Hippocampal formation (tissue), 2 donors: ENCODE measurements at places on chromosomes 7 and 10.

DNA sequence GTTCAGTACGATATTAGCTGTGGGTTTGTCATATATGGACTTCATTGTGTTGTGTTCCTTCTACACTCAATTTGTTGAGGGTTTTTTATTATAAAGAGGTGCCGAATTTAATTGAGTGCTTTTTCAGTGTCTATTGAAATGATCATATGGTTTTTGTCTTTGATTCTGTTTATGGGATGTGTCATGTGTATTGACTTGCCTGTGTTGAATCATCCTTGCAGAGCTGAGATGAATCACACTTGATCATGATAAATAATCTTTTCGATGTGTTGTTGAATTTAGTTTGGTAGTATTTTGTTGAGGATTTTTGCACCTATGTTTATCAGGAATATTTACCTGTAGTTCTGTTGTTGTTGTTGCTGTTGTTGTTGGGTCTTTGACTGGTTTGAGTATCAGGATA, 39.8 kb downstream of the ATOH7 start:
- DNase-seq = no peak

GRCh38 chr10:80202934-80203834, 2.2 kb downstream of the ANXA11 start:
- DNase-seq = no peak

DNA sequence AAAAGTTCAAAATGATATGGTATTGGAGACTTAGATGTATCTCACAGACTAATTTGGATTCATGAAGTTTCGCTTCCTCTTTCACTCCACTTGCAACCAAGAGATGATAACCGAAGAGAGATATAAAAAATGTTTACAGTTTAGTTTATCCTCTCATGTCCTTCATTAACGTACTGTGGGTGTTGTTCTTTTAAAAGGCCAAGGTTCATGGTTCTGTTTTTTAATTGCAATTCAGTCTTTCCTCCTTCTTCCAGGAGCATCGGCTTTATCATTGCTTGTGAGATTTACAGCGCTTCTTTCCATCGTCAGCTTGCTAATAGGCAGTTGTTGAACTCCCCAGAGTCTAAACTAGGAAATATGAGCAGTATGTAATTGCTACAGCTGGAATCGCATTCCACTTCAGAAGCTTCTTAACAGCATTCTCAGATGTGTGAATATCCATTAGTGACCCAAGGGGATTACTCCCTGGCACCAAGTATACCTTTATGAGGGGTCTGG, 75.9 kb upstream of the HGF start:
- no peak for DNase-seq

GRCh38 chr10:8242295-8242872, 187.9 kb downstream of the GATA3 start:
- no peak for DNase-seq

GRCh38 chr10:5831446-5831782, 18.2 kb upstream of the GDI2 start:
- DNase-seq = no peak

- no peak for DNase-seq
These were observed 26.7 kb downstream of the CCSER2 start for GRCh38 chr10:84355106-84355505.

DNA sequence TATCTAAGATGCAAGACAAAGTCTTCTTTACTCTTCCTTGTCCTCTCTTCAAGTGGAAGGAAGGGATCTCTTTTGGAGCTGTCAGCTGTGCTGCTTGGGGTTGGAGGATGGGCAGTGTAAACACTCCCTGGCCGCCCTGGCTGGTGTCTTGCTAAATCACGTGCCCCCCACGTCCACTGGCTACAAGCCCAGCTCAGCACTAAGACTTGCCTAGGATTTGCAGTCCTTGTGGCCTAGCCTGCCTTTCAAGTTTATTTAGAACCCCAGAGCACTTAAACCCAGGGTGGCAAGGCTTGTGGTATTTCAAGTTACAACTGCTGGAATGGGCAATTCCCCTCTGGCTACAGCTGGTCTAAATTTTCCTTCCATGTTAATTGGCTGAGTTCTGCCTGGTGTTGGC, 272.4 kb upstream of the MYO3A start:
- no peak for DNase-seq

- no peak for DNase-seq
These were observed 44.7 kb upstream of the MTURN start for GRCh38 chr7:30090111-30090510.

- no peak for DNase-seq
These were observed 92.4 kb downstream of the CTTNBP2 start for GRCh38 chr7:117780832-117781231.

- no peak for DNase-seq
These were observed 445 bp downstream of the PPA1 start for GRCh38 chr10:70232859-70233108.

DNA sequence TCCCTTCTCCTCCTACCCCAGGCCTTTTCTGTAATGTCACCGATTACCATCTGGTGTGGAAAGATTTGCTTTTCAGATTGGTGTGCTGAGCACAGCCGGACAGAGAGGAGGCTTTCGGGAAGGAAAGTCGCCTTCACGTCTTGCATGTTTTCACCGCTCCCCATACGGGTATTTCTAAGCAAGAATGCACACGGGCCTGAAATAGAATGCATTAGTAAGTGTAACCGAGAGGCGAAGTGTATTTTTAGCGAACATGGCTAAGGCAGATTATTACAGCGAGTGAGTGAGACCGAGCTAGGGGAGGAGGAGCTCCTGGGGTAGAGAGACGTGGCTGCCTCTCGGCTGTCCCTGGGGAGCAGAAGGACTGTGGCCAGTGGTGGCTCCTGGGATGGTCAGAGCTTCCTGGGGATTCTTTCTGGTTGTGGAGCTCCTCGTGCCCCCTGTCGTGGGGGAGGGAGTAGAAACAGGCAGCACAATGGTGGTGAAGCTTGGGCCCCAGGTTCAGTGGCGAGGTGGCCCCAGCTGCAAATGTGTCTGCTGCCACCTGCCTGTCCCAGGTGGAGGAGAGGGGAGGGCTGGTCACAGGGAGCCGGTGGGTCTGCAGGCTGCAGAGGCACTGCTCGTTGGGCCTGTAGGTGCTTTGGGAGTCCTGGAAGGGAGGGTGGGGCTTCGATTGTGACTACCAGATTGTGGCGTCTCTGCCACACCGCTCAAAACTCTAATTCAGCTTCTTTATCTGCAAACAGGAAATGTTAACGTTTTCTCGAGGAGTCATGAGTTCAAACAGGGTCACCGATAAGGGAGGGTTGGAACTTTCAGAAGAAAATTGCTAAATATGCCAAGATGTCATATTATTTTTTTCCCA, 135.8 kb downstream of the CAMK1D start:
- no peak for DNase-seq

GRCh38 chr10:85420501-85421191, 945.9 kb downstream of the GRID1 start:
- DNase-seq = no peak

GRCh38 chr10:50501478-50501877, 122.3 kb downstream of the SGMS1 start:
- no peak for DNase-seq

- no peak for DNase-seq
These were observed 680 bp downstream of the C7orf57 start for GRCh38 chr7:48035967-48036478.

GRCh38 chr7:145692237-145692950, 424.2 kb upstream of the CNTNAP2 start:
- no peak for DNase-seq

GRCh38 chr10:58723186-58723585, 210.5 kb downstream of the BICC1 start:
- DNase-seq = no peak

DNA sequence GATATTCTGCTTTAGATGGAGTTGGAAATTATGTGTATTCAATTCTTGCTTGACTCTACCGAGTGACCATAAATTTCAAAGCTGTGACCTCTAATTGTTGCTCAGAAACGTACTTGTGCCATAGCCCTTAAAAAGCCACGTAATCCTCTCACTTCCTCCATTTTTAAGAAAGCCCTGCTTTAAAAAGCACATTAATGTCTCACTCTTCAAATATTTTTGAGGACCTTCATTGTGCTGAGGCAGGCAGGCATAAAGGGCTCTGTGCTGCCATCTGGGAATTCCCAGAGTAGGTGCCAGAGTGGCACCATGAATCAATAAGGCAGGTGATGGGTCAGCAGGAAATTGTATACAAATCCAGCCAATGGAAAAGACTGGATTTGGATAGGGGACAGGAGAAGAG, 97.7 kb upstream of the FAM204A start:
- DNase-seq = no peak

GRCh38 chr7:22083704-22084240, 138.1 kb upstream of the CDCA7L start:
- DNase-seq = no peak

- peak; percentile 80 for DNase-seq
These were observed 24.9 kb downstream of the MSRB2 start for GRCh38 chr10:23120001-23120934.

DNA sequence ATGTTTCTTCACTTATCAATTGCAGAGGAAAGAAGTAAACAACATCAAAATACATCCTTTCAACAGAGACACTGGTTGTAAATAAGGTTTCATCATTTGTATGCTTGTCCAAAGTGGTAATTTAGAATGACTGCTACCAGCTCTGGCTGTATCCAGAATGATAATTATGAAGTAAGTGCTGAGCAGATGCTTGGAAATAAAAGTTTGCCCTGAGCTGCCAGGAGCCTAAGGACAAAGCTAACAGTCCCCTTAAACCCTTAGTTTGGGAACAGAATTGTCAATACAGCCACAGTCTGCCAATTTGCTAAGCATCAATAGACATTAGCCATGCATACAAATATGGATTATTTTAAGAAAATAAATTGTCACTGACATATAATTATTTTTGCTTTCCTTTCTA, 147.0 kb upstream of the SLC13A1 start:
- DNase-seq = peak; percentile 69

GRCh38 chr7:270351-270983, 19.5 kb upstream of the FOXL3 start:
- DNase-seq = no peak

DNA sequence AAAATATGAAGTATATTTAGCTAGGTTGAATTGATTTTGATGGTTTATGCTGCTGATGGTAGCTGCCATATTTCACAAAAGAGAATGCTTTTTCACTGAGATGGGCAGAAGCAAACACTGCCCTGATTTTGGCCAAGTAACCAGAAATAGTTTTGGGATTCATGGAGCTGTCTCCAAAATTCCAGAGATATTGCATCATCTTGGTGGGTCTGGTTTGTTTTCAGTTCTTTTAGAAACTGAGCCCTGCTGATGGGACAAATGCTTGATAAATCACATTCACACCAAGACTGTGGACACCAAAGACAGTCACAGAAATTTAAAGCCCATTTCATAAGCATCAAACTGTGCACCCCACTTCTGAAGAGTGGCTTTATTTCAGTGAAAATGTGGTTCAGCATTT, 140.5 kb downstream of the BICC1 start:
- no peak for DNase-seq

DNA sequence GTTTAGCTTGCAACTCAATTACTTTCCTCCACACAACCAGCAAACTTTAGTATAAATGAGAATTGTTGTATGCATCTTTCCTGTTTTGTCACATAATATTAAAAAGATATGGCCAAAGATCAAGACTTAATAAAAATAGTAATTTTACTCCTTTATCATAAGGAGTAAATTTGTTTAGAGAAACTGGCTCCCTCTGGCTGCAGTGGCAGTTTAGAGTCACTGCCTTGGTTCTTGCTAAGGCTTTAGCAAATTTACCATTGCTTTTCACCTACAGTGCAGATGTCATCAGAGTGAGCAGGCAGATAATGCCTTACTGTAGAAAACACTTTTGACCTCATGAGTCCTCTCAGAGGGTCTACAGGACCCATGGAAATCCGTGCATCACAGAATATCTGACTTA, 2.6 kb downstream of the PRPF18 start:
- DNase-seq = no peak

DNA sequence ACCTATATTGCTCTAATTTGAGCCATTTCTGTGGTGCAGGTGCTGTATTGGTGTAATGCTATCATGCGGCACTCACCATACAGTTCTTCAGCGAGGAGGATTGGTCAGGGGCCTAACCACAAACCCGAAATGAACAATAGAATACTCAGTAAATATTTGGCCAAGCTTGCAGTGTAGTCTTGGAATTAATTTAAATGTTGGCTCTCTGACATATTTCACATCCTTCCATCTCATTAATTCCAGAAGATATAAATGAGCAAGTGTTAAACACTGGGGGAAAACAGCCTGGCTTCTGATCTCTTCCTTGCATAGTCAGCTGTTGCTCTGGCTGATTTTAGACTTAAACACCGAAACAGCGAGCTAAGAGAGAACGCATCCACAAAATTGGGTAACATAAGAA, 663.1 kb upstream of the GHITM start:
- no peak for DNase-seq
